ENCODE measurements at places on chromosomes 1 and 21.

GRCh38 chr1:43979528-43980254 is 681 bp downstream of the B4GALT2 start:
- peak; percentile 61 for DNase-seq

DNA sequence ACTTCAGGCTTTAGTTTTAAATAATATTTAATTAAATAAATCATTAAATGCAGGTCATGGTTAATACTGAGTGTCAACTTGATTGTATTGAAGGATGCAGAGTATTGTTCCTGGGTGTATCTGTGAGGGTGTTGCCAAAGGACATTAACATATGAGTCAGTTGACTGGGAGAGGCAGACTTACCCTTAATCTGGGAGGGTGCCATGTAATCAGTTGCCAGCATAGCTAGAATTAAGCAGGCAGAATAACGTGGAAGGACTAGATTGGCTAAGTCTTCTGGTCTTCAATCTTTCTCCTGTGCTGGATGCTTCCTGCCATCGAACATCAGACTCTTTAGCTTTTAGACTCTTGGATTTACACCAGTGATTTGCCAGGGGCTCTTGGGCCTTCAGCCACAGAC is 85.3 kb downstream of the MAP3K21 start:
- peak; percentile 10 for DNase-seq

- DNase-seq, result no peak
Measured at GRCh38 chr1:160558660-160559380, 20.5 kb downstream of the CD84 start.

DNA sequence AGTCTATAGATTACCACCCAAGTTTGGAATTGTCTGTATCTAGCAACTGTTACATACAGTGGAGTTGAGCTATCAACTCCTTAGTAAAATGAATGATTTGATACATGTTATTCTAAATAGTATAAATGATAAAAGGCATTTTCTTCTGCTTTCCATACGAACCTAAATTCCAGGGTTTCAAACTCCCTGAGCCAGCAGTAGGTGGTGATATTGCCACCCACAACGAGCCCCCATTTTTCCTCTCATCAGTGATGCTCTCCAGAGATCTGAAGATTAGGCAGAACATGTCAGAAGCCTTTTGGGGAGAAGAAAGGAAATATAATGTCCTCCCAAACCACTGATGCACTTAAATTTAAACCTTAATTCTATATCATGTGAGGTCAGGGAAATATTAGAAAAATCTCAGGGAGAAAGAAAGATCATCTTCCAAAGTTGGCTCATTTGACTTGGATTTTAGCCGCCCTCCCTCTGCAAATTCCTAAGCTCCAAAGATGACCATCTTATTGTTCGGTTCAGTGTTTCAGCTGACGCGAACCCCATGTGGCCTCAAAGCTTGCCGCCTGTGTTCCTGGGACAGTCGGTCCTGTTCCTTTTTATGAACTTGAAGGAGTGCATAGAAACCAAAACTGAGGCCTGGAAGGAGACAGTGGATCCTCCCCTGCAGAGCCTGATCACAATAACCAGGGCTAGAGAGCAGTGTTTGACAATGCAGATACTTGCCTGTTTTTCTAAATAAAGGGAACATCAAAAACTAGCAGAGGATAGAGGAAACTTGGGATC is 2.3 kb downstream of the EVA1C start:
- peak; percentile 67 for DNase-seq

- DNase-seq, result peak; percentile 93
Measured at GRCh38 chr1:226863446-226863845, 7.0 kb upstream of the PSEN2 start.

- peak; percentile 49 for DNase-seq
Measured at GRCh38 chr1:242219298-242219901, 220.5 kb upstream of the MAP1LC3C start.

GRCh38 chr1:114510274-114511031 is 550 bp downstream of the TRIM33 start:
- DNase-seq, result peak; percentile 12

- DNase-seq, result peak; percentile 88
Measured at GRCh38 chr1:184160236-184160635, 108.7 kb downstream of the TSEN15 start.

- DNase-seq, result peak; percentile 96
Measured at GRCh38 chr1:43969746-43970466, at the start of gene DPH2. DPH2 (plus strand) TSS chr1:43970010; CDS start chr1:43970176, 166 bp downstream.

DNA sequence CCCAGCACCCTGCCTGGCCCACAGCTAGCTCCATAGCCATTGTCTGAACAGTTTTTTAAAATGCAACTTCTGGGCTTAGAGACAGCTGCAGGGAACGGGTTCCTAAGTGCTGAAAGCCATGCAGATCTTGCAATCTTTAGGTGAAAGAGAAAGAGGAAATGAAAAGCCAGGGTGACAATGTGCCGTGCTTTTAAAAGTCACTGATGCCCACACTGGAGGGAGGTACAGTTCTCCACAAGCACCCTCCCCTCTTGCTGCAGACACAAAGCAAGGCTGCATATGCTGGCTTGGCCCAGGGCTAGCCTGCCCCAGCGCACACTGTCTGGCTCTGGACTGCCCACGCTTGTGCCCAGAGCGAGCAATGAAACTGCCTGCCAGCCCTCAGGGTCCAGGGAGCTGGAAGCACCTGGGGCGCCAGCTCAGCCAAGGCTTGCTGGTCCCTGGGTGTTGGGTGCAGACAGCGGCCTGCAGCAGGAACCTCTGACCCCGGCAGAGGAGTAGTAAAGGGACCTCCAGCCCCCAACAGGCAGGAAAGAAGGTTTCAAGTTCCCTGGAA is 70.4 kb downstream of the AJAP1 start:
- DNase-seq, result no peak

- no peak for DNase-seq
Measured at GRCh38 chr1:43651902-43652301, 2.0 kb downstream of the KDM4A start.

DNA sequence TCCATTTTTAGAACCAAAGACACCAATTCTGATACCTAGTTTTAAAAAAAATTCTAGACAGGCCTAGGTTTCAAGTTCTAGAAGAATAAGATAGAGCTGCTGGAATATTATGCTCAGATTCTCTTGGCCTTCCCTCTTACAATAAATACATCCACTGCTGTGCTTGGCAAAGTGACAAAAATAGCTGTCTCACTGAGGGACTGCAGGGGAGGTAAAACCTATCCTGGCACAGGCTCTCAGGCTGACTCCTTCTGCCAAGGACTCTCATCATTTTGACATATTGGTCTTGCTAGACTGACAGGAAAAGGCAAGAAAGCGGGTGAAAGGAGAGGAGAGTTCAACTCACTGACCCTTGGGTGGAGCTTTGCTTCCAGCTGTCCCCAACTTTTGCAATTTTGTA is 197.0 kb upstream of the LHX8 start:
- DNase-seq, result no peak

DNA sequence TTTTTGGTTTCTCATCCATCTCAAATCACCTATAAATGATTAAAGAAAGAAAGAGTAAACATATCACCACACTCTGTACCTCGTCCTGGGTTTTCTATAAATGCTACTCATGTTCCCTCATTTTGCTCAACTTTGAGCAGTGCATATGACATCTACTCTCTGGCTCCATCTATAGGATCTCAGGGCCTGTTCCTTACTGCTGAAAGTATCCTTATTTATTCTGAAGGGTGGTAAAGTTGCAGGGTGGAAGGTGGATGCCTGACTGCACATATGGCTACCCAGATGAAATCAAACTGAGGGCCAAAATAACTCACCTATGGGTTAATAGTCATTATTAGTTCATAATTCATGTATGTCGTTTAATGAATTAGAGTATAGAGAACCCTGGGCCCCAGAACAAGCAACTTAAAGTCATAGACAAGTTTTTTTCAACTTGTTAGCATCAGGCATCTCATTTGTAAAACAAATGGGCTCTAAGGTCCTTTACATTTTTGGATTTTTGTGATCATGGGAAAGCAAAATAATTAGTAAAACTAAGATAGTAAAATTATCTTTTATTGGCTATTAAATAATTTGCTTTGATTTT is 46.5 kb downstream of the NCF2 start:
- peak; percentile 75 for DNase-seq

- DNase-seq, result no peak
Measured at GRCh38 chr1:173714441-173714758, 381 bp upstream of the KLHL20 start.

GRCh38 chr1:226658546-226659125 is 80.4 kb downstream of the ITPKB start:
- no peak for DNase-seq

DNA sequence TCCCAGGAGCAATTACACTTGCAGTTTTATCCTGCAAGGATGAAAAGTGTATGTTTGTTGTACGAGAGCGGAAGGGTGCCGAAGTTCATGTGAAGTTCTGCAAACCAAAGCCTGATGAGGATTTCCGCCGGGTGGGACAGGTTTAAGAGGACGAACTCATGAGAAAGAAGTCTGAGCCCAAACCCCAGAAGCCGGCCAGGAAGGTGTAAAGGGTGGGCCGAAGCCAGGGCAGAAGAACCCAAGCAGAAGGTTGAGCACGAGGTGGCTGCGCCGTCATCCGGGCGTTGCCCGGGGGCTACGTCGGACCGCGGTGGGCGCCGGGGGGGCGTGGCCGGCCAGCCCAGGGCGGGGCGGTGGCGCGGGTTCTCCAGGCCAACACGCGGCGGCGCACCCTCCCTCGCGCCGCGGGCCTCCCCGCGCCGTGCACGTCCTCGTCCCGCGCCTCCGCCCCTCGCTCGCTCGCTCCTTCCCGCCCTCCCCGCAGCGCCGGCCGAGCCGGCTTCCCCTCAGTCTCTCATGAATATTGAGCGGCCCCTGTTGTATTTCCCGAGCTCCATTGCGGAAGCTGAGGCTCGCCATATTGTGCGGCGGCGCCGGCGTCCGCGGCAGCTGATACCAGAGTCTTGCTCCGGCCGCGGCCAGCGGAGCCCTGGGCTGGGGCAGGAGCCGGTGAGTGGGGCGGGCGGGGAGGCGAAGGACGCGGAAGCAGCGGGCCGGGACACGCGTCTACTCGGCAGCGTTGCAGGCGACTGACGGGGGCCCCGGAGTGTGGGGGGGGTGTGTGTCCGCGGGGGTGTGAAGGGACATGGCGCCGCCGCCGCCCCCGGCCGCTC is at the start of gene RNF2:
RNF2 (plus strand) TSS at position 578 of the 833 bp plus-strand sequence. CDS start 41,996 bp downstream, outside the sequence.
- peak; percentile 67 for DNase-seq

- DNase-seq, result no peak
Measured at GRCh38 chr1:21667348-21668231, 1.6 kb downstream of the RAP1GAP start.

GRCh38 chr1:181485287-181486097 is 2.2 kb downstream of the CACNA1E start:
- DNase-seq, result no peak

- peak; percentile 80 for DNase-seq
Measured at GRCh38 chr21:37445228-37445627, 78.7 kb downstream of the DYRK1A start.

DNA sequence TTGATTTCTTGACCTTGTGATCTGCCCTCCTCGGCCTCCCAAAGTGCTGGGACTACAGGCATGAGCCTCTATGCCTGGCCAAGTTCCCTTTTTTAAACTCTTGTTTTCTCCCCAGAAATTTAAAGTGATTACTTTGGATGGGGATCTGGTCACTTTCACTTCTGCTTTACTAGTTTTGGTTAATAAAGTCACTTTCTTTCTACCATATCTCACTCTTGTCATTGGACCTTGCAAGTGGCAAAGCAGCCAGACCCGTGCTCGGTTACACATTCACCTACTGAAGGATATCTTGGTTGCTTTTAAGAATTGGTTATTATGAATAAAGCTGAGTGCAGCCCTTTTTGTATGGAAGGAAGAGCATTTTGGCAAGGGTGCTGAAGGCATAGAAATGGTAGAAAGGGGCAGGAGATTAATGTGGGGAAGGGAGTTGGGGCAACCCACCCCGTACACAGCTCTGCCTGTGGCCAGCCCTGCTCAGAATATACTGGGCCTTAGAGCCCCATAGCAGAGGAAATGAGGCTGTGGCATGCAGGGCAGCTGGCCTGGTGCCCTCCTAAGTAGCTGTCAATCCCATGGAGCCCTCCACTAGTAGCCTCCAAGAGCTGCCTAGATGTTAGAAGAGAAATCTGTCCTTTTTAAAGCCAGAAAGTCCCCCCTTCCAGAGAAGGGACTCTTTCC is 40.7 kb downstream of the CD2 start:
- no peak for DNase-seq

- peak; percentile 93 for DNase-seq
Measured at GRCh38 chr1:234631721-234632125, 21.7 kb upstream of the IRF2BP2 start.

DNA sequence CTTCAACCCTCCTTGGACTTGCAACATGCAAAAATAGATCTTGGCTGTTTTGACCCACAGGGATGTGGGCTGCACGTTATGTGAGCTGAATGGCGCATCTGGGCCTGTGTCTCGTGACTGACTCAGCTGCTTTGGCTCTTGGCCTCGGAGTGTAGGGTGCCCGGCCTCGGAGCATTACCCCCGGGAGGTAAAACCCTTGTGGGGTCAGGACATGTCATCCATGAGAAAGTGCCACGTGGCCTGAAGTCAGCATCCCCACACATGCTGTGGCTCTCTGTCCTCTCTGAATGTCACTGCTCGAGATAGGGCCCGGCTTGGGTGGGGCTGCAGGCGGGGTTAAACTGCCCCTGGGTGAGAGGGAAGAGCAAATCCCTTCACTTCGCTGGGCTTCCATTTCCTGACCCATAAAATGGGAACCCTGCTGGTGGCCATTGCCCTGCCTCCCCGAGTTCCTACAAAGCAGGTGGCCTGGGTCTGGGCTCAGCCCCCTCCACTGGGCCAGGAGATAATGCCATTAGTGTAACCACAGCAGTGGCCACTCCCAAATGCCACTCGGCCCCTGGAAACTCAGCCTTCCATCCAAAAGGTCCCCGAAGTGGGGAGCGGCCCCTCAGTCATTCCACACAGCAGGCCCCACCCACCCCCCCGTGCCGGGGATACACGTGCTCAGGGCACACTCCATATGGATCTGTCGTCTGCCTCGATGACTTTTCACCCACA is 22.8 kb upstream of the TSPEAR start:
- DNase-seq, result no peak

- no peak for DNase-seq
Measured at GRCh38 chr1:22234476-22235030, 91.7 kb upstream of the WNT4 start.

GRCh38 chr1:211339631-211340041 is 13.0 kb downstream of the TRAF5 start:
- no peak for DNase-seq

GRCh38 chr21:44392916-44393315 is 39.5 kb downstream of the TRPM2 start:
- peak; percentile 8 for DNase-seq

GRCh38 chr1:116148967-116149366 is 37.8 kb downstream of the MAB21L3 start:
- no peak for DNase-seq

GRCh38 chr1:100051401-100051800 is 81.3 kb downstream of the SASS6 start:
- DNase-seq, result no peak

- DNase-seq, result no peak
Measured at GRCh38 chr1:182181167-182181572, 119.7 kb upstream of the ZNF648 start.
